Stimulated activated CD4-positive, alpha-beta T cell treated with anti-CD3 and anti-CD28 coated beads, Interleukin-15, amount 100 ng/mL, for 24 hours (primary cell): ENCODE measurements at places on chromosomes 16 and 17.

GRCh38 chr16:49523435-49524159, 150.0 kb downstream of the C16orf78 start:
- no peak for DNase-seq

DNA sequence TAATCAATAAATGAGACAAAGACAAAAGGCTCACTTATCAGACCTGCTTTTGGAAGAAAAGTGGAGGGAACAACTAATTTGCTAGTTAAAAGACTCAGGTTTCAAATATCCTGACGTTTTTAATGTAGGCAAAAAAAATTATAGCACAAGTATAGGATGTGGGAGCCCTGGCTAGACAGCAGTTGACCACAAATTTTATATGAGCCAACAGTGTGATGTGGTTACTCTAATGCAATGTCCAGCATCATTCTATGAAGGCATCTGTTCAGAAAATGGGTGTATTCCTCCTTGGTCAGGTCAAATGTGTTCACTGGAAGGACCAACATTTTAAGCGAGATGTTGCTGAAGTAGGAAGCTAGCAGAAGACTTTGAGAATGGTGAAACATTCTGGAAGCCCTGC, 237.4 kb downstream of the MAP2K6 start:
- no peak for DNase-seq

DNA sequence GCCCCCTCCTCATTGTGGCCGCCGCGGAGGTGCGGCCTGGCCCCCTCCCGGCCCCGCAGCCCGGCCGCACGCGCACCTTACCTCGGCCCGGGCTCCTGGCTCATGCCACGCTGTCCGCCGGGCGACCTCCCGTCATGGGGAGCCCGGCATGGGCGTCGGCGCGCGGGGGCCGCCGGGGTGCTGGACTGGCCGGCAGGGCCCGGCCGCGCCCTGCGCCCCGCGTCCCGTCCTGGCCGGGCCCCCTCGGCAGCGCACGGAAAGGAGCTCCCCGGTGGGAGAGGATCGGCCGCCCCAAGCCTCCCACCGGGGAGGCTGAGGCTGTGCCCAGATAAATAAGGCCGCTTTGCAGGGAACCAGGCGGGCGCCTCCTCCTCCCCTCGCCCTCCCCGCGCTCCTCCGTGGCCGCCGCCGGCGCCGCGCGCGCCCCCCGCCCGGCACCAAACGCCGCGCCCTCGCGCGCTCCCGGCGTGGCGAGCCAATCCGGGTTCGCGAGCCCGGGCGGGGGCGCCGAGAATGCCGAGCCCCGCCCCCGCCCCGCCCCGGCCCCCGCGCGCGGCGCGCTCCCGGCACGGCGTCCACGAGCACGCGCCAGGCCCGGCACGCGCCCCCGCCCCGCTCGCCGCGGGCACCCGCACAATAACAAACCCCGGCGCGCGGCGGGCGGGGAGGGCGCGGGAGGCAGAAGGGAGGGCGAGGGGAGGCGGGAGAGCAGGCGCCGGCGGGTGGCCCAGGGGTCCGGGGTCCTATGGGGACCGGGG, at the start of gene FBXL16:
Gene FBXL16 (minus strand): TSS at position 371 of the 758 bp plus-strand sequence. CDS start 8,396 bp downstream, outside the sequence.
- no peak for DNase-seq

- no peak for DNase-seq
These were observed 584.7 kb downstream of the WWOX start for GRCh38 chr16:78684030-78684611.

- no peak for DNase-seq
These were observed 3.0 kb downstream of the CDH1 start for GRCh38 chr16:68739964-68740627.

DNA sequence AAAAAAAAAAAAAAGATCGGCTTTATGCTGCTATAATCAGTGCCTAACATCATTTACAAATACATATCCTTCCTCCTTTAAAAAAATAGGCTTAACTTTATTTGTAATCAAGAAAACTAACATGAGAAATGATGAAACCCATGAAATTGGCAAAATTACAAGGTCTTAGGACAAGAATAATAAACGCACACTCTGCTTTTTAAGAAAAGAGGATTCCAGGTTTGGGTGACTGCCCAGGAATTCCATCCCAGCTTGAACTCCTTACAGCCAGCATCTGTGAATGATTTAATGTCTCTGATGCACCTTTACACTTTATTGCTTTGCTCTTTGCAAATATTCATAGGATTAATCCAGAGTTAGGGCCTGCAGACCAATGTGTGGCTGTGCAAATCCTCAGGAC, 196.0 kb downstream of the CBLN1 start:
- DNase-seq: no peak

DNA sequence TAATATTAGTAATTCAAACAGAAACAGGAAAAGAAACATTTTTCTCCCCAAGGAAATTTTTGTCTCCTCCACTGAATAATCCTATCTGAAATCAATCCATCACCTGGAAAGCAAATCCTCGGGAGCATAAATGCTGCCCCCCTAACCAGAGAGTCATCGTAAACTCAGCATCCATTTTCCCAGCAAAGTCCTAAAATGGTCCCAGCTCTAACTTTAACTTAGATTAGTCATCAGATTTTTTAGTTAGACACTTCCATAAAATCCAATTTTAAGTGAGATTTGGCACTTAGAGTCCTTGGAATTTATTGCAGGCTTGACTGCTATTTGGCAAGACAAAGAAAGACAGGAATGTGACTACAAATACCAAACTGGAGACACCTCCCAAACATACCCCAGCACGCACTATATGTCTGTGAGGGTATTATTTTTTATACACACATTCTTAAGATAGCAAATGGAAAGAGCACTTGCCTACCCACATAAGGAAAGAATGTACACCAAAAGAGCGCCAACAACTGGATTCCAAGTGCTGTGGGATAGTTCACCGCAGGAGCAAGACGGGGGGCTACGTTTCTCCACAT, 15.4 kb downstream of the SCO1 start:
- DNase-seq: no peak

- no peak for DNase-seq
These were observed 27.4 kb upstream of the GINS2 start for GRCh38 chr16:85716022-85716679.

DNA sequence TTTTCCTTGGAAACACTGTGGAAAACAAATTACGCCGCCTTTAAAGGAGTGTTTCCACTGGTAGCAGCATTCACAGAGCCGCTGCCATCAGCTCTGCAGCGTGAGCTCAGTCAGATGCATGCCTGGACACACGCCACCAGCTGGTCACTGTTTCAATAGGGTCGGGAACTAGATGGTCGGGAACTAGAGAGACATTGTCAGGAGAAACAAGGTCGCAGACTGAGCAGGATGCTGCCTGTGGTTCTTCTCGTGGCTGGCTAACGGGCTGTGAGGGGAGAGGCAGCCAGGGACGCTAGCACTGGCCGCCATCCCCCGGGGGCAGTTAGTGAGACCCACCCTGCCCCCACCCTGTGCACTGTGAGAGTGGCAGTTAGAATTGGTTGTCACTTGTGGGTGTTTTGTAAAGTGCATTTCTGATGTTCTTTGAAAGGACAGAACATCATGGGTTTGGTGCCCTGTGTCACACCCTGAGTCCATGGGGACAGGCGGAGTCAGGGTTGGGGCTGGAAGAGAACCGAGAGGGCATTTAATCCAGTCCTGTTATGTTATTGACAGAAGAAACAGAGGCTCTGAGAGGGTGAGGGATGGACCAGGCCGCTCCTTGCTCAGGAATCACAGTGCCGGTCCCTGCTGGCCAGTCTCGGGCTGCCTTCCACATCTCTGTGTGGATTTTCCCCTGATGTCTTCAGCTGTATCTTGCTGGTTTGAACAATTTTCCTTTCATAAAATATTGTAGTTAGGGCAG, 86.3 kb downstream of the SPECC1 start:
- no peak for DNase-seq

DNA sequence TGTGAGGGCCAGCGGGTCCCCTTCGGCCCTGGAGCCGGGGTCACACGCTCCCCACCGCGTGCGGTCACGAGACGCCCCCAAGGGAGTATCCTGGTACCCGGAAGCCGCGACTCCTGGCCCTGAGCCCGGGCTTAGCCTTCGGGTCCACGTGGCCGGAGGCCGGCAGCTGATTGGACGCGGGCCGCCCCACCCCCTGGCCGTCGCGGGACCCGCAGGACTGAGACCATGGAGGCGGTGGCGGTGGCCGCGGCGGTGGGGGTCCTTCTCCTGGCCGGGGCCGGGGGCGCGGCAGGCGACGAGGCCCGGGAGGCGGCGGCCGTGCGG, at the start of gene NAGLU:
Gene NAGLU (plus strand): TSS at position 194 of the 324 bp plus-strand sequence. CDS start 32 bp downstream, at position 226.
- DNase-seq: peak; percentile 93

GRCh38 chr17:80210348-80211108, 9.6 kb downstream of the SGSH start:
- no peak for DNase-seq

GRCh38 chr17:79980246-79981043, 55.2 kb downstream of the TBC1D16 start:
- DNase-seq: no peak

GRCh38 chr17:21161498-21162393, 35.0 kb downstream of the DHRS7B start:
- no peak for DNase-seq

DNA sequence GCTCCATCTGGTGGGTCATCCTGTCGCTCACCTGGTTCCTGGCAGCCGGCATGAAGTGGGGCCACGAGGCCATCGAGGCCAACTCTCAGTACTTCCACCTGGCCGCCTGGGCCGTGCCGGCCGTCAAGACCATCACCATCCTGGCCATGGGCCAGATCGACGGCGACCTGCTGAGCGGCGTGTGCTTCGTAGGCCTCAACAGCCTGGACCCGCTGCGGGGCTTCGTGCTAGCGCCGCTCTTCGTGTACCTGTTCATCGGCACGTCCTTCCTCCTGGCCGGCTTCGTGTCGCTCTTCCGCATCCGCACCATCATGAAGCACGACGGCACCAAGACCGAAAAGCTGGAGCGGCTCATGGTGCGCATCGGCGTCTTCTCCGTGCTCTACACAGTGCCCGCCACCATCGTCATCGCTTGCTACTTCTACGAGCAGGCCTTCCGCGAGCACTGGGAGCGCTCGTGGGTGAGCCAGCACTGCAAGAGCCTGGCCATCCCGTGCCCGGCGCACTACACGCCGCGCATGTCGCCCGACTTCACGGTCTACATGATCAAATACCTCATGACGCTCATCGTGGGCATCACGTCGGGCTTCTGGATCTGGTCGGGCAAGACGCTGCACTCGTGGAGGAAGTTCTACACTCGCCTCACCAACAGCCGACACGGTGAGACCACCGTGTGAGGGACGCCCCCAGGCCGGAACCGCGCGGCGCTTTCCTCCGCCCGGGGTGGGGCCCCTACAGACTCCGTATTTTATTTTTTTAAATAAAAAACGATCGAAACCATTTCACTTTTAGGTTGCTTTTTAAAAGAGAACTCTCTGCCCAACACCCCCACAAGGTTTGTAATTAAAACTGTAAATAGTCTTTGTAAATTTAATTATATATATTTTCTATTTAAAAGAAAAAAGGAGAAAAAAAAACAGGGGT, 1.7 kb downstream of the FZD2 start:
- peak; percentile 7 for DNase-seq

- DNase-seq: no peak
These were observed 147.0 kb downstream of the SLC39A11 start for GRCh38 chr17:72945473-72945872.

- DNase-seq: no peak
These were observed 7.0 kb downstream of the PLXDC1 start for GRCh38 chr17:39144416-39144840.

GRCh38 chr16:65576631-65577030, 454.8 kb upstream of the CDH11 start:
- DNase-seq: no peak

DNA sequence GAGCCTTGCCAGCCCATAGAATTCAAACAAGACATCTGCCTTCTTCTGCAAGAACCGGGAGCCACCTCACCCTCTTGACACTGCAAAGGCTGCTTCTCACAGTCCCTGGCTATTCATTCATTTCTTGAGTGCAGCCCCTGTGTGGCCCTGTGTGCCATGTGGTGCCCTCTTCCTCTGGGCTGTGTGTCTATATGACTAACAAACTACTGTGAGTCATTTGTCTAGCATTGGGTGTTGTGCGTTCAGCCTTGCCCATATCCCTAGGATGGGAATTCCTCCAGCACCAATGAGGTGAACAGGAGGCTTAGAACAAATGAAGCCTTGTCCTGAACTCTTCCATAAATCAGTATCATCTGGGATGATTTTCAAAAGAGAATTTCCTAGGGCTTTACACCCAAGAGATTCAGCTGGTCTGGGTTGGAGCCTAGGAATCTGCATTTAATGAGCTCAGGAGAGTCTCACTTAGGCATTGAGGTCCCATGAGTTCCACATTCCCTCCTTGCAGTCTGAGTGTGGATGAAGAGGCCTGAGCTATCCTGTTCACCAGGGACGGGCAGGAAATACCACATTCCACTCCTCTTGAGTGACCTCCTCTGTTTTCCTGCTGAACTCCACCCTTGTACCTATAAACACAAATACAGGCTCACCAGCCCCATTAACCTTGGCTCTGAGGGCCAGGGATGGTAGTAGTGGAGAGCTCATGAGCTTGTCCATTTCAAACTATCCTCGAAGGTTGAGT, 308.7 kb upstream of the N4BP1 start:
- no peak for DNase-seq

GRCh38 chr17:7887038-7887481, 1.5 kb upstream of the CHD3 start:
- DNase-seq: no peak

DNA sequence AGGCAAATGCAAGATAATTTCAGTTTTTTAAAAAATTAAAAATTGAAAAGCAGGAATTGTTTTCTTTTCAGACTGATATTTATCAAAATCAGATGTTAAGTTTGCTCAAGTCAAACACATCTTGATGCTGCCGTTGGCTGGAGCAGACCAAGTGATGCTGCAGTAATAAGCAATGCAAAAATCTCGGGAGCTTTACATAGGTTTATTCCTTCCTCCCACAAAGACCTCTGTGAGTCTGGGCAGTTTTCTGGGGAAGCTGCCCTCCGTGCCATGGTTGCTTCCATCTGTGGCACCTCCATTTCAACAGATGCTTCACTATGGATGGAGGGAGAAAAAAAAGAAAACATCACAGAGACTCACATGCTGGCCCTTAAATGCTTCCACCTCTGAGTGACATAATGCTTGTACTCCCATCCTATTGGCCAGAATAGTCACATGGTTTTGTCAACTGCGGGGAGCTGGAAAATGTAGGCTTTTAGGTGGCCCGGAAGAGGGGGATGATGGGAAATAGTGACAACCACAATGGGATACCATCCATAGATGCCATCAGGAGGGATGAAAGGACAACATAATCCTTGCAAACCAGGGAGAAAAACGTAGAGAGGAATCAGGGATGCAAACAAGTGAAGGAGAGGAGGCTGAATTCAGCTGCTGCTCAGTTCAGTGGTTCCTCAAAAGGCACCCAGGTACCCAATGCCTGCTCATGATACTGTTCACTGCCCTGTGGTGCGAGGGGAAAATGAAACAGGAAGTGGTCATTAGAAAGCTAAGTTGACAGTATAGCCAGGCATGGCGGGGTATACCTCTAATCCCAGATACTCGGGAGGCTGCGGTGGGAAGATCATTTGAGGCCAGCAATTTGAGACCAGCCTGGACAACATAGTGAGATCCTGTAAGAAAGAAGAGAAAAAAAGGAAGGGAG, 13.5 kb upstream of the ERCC4 start:
- no peak for DNase-seq

DNA sequence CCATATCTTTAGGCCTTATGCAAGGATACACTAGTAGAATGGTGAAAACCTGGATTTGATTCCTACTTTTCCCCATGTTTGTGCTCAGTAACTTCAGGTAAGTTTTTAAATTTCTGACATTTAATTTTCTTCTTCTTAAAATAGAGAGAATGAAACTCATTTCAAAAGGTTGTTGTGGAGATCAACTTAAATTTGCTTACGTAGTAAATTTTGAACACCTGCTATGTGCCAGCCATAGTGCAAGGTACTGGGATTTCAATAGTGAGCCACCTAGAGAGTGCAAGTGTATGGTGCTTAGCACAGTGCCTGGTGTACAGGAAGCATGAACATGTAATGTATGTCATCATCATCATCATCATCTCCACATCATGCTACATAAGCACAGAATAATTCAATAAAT, 73.6 kb upstream of the SMIM36 start:
- DNase-seq: no peak
